Neuronal stem cell (in vitro differentiated cells): ENCODE measurements at places on chromosomes 6 and 20.

- DNase-seq: no peak
Measured at GRCh38 chr20:59747671-59748515, 143.6 kb downstream of the PHACTR3 start.

DNA sequence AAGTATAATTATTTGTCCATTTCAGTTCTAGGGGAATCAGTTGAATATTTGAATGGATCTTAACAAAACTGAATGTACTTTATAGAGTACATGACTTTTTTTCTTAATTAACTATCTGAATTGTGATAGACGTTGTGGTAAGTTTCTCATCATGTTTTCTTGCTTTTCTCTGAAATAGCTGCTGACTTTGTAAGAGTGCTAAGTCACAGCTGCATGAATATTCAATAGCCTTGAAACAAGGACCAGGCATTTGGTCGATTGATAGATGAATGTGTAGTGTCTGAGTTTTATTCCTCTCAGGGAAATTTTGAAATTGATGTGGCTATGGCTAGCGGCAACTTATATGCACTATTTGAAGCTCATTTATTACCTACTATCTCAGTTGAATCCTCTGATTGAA lies 56.0 kb downstream of the ADGRB3 start:
- no peak for DNase-seq

- DNase-seq: no peak
Measured at GRCh38 chr20:44542890-44543289, 21.0 kb upstream of the SERINC3 start.

GRCh38 chr6:39995633-39996032 lies 61.4 kb upstream of the MOCS1 start:
- DNase-seq: no peak

DNA sequence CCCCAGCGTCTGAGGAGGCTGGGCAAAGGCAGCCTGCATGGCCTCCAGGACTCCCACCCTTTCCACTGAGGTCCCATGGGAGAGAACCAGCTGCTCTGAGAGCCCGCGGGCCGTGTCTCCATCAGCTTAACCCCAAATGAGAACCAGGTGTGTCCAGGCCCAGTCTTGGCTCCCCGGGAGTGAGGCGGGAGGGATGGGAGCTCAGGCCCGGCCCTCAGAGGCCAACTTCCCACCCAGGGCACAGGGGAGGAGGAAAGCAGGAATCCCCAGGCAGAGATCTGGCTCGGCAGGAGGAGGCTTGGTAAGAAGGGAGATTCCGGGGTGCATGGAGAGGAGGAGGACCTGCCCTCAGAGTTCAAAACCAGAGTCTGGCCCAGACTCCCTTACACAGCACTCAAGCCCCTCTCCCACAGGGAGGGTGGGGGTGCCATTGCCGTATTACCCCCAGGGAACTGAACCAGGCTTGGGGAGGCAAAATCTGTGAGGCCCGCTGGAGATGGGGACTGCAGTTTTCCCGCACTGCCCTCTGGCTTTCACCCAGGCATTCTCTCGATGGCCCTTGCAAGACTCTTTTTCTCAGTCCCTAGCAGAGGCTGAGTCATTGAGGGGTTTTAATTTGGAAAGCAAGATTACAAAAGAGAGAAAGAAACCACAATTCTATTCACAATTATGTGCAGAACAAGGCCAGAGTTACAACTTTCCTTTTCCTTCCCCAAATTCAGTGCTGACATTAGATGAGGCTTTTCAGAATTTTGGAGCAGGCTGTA lies 17.1 kb downstream of the FOXF2 start:
- no peak for DNase-seq

DNA sequence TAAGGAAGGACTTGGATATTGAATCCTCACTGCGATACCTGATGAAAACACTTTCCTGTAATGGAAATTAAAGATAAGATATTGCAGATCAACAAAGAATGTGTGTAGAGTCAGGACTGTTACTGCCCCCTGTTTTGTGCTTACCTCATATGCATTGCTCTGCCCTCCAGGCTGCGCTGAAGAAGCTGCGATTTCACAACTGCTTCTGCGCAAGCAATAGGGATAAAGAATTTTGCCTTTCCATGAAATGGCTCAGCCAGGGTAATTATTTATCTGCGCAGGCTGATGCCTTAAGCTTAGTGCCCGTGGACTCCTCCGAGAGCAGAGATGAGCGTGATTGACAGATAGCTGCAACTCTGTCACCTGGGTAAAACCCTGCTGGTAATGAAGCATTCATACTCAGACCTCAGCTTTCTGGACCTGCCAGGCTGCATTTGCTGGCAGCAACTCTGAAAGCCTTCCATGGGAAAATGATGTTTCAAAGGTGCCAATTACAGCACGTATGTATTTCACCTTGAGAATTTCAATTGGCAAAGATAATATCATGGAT lies 370.6 kb downstream of the SAMD5 start:
- no peak for DNase-seq

GRCh38 chr20:51886341-51886740 lies 84.0 kb upstream of the SALL4 start:
- no peak for DNase-seq

DNA sequence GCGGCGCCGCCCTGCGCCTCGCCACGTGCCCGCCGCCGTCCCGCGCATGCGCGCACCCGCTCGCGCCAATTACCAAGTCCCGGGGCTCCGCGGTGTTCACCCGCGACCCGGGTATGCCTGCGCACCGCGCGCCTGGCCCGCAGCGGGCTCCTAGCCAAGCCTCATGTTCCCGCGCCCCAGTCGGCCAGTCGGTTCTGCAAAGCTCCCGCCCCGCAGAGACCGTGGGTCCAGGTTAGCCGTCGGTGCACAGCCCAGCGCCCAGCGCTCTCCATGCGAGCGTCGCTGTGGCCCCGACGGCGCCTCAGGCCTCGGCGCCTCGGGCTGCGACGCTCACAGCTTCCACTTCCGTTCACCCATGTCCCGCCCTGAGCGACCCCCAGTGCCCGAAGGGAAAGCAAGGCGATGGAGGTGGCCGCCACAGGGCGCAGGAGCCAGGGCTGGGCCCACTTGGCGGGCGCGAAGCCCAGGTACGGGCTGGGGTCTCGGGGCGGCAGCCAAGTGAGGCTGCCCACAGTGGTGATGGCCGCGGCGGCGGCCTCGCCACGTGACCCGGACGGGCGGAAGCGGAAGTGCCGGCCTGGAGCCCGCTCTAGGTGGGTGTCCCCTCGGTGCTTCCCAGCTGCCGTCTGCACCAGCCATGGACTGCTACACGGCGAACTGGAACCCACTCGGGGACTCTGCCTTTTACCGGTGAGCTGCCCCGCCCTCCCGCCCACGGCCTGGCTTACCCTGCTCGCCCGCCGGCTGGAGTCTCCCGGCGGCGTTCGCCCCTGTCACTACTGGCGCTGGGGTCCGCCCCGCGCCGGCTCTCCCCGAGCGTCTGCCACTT lies at the start of the genes PCED1A and VPS16:
TSS of gene PCED1A (minus strand) at position 518 of the 829 bp plus-strand sequence. CDS start 743 bp downstream, outside the sequence.
TSS of gene VPS16 (plus strand) at position 608 of the 829 bp plus-strand sequence. CDS start at position 638, 30 bp downstream.
- peak; percentile 65 for DNase-seq

- DNase-seq: no peak
Measured at GRCh38 chr20:20237093-20237959, 130.6 kb upstream of the INSM1 start.

DNA sequence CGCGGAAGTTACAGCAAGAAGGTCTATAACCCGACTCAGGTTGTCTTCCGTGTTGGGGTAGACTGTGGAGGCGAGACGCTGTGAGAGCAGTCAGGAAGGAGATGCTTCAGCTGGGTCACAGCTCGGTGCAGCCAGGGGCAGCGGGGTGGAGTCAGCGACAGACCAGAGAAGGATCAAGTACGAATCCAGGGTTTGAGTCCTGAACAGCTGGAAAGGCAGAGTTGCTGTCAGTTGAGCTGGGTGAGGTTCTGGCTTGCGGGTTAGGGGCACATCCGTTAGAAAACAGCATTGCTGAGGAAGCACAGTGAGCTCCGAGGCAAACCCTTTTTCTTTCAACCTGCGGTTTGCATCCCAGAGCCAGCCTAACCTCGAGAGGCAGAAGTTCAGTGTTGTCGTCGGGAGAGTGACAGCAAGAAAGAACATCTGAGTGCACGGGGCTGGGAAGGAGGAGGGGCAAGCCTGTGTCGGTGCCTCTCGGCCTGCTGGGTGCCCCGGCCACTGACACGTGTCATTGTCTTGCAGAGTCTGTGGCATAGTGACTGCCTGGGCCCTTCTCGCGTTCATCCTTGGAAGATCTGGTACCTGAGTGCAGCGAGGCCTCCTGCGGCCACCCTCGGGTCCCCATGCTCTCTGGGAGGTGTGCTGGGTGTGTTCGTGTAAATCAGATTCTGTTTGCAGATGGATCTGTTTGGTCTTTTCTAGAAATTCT lies 20.0 kb downstream of the PNLDC1 start:
- no peak for DNase-seq

DNA sequence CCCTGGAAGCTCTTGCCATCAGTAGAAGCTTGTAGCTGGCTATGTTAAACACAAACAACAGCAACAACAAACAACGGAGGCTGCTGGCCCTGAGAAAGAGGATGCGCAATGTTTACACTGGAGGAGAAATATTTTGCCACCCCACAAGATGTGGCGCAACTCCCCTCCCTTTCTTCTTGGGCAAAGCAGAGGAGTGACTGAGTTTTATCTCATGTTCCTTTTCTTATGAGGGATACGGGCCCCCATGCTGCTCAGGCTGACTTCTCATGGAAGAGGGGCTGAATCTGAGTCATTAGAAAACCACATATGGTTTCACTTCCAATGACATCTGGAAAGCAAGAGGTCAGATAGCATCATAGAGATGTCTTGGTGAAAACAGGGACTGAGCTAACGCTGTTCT lies 75.9 kb upstream of the HDDC2 start:
- DNase-seq: no peak

GRCh38 chr6:113122060-113122459 lies 735.1 kb upstream of the MARCKS start:
- no peak for DNase-seq
